ENCODE measurements at places on chromosomes 5 and 9. TPM values are rescaled to one million over a fixed set of nuclear protein-coding genes. Genes with fewer than 3 reads are reported as not detected.

Gene SHISAL2B
- polyA plus RNA-seq = not detected

- DNase-seq = no peak
Observed at GRCh38 chr5:33487236-33487635, 46.5 kb downstream of the TARS1 start.

DNA sequence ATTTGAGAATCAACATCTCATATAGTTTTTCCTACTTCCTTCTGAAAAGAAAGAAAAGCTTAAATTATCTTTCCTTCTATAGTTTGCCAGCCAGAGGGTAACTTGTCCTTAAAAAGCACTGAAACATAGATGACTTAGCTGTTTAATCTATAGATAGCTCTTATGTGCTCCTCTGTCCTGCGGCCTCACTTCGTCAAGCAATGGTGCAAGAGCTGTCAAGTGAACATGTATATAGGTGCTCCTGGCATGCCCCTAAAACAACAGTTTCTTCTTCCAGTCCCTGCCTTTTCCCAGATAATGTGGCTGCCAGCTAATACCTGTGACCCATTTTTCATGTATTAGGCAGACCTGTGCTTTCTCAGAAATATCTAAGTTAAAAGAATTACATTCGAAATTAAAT is 287.7 kb upstream of the EFNA5 start:
- no peak for DNase-seq

DNA sequence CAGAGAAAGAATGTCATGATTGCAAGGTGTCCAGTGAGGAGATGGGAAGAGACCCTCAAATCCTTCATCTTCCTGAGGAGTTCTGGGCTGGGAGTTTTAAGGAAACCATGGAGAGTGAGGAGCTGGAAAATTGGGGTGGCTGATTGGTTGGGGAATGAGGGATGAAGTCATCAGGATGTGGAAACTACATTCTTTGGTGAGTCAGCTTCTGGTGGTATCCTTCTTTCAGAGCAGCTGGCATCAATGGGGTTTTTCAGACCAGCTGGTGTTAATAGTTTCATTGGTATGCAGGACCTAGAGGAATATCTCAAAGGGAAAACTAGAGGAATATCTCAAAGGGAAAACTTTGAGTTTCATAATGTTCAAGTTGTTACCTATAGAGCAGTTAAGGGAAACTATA is 45.2 kb downstream of the RNF180 start:
- DNase-seq = no peak

DNA sequence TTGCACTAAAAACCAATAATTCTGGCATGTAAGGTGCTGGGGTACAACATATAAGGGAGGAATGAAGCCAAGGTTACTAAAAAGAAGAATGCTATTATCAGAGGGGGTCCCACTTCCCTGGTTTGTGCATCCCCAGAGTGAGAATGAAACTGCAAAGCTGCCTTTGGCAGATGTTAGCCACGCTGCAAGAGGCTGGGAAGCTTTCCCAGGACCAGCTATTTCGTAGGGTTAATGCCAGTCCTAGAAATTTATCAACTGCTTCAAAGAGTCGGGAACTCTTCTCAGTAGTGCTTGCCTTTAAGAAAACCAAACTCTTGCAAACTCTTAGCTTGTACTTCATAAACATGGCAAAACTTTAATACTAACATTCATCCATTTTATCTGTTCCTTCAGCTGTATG is 87.5 kb upstream of the NR5A1 start:
- no peak for DNase-seq

DNA sequence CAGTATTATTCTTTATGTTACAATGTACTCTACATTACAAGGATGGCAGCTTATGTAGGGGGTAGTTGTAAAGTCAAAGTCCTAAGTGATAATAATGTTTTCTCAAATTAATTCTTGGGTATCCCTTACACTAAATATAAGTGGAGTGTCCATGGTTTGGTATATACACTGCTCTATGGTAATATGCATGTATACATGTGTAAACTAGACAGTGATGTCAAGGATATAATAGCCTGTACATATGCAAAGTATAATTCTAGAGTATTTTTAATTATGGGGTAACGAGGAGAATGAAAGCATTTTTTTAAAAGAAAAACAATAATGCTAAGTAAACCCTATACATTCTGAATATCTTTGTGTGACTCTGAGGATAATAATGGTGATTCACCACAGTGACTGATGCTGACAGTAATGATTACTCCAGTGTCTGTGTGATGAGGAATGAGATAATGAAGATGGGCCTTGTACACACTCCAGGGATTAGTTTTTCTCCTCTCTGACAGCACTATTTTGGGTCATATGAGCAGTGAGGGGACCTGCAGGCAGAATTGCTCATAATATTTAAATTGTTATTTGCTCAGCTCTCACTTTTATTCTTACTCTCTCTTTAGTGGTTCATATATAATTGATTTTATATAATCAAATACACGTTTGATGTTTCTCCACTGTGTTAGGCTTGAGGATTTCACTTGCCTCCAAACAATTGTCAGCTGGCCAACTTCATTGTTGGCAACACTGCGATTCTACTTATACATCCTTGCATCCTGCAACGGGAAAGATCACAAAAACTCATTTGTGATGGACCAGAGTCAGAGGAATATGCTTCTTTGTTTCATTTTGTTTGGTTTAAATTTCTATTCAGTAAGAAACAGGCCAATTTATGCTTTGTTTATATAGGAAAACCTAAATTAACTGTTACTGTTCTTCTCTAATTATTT is 88.2 kb downstream of the NREP start:
- DNase-seq = no peak

DNA sequence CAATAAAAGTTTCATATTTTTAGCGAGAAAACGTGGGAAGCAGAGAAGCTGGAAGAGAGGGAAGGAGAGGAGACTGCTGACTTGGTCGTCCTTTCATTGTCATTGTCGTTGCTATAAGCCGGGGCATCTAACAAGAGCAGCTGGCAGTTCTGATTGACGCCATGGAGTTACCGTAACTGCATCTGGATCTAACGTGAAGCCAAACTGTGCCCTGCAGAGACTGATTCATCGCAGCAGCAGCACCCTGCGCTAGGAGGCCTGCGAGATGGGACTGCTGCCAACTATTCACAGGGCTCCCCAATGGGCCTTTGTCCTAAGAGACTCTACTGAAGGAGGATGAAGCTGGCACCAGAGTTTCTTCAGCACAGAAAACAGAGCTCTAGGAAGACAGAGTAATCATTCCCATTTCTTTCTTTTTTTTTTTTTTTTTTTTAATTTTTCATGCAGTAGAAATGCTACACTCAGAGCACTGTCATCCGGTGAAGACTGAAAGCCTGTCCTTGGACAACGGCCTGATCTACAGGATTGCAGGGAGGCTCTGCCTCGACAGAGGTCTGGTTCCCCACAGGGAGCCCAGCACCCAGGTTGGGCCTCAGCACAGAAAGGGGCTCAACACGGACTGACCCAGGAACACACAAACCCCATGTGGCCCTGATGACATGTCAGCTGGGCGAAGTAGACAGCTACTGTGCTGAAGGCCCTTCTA is 47.8 kb downstream of the RETREG1 start:
- DNase-seq = no peak

DNA sequence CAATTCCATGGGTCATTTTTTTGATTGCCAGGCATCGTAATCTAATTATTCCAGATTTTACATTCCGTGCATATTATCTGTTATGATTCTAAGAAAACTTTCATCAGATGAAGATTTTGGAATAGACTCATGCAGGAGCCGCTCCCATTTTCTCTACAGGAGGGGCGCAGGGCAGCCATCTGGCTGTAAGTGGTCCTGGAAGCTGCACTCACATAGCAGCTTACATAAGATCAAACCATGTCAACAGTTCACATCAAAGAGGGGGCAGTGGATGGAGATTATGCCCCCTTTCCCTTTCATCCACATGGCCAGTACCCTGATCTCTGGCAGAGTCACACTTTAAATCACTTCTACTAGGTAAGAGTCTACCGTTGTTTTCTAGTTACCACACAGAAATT is 73.3 kb upstream of the PCA3 start:
- no peak for DNase-seq

GRCh38 chr9:3887786-3888496 is 362.1 kb upstream of the RFX3 start:
- no peak for DNase-seq

Gene PAEP
- polyA plus RNA-seq = 0.28 TPM

- peak; percentile 34 for DNase-seq
Observed at GRCh38 chr9:72485821-72486593, 35.4 kb upstream of the TMC1 start.

DNA sequence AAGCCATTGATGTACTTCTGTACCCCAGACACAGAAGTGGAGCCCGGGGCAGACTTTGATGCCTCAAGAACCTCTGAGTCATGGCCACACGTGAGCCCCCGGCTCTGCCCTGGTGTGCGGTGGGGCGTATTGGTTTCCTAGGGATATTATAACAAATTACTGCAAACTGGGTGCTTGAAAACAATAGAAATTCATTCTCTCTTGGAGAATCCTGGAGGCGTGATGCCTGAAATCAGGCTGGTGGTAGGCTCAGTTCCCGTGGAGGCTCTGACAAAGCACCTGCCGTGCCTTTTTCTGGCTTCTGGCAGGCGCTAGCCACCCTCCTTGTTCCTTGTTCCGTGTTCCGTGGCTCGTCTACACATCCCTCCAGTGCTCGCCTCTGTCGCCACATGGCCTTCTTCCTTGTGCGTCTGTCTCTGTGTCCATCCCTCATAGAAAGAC is 24.2 kb downstream of the NEK6 start:
- DNase-seq = no peak

- DNase-seq = no peak
Observed at GRCh38 chr5:158435161-158435616, 576.2 kb upstream of the CLINT1 start.
